ENCODE measurements at places on chromosomes 2 and 18. TPM values are rescaled to one million over a fixed set of nuclear protein-coding genes. Genes with fewer than 3 reads are reported as not detected.

STEAP3 gene
- total RNA-seq: 21.3 TPM

- DNase-seq: no peak
Measured at GRCh38 chr18:30455741-30456140, 586.8 kb downstream of the DSC3 start.

ANKRD44 gene
- 11.6 TPM for total RNA-seq

DNA sequence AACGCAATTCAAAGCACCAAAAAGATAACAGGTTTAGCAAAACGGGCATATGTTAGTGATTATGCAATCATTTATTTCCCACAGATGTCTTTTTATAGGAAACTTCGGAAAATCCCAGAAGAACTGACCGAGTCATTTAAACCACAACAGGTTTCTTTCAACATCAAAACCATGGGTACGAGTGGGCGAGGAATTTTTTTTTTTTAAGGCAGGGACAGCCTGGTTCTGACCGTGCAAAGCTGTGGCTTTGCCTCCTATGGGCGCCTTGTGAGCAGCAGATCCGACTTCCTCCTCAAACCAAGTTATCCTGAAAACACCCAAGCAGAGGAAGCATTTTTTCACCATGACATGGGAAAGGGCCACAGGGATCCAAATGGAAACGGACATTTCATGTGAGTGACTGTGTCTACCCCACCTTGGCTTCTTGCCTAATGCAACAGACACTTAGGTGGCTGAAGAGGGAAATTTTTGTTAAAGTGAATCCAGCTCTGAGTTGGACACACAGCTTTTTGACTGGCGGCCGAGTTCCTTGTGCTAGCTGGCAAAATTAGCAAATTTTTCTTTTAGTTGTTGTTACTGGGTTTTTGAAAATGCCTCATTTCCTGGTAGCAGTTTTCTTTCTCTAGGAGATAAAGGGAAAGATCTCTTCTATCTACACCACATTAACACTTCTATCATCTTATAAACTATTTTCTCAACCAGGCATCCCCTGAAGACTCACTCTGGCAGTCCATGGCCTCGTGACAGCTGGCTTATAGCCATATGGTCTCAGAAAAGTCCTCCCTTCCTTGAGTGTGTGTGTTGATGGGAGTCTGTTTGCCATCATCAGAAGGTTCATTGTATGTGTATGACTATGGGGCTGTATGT lies 487.4 kb upstream of the ZEB2 start:
- DNase-seq: peak; percentile 66

SCN3A gene
- total RNA-seq: 0.97 TPM

- DNase-seq: no peak
Measured at GRCh38 chr2:192901446-192901845, 706.7 kb upstream of the TMEFF2 start.

CEBPZ gene
- total RNA-seq: 32.6 TPM

- no peak for DNase-seq
Measured at GRCh38 chr2:48515513-48515985, 14.4 kb upstream of the STON1 start.

DNA sequence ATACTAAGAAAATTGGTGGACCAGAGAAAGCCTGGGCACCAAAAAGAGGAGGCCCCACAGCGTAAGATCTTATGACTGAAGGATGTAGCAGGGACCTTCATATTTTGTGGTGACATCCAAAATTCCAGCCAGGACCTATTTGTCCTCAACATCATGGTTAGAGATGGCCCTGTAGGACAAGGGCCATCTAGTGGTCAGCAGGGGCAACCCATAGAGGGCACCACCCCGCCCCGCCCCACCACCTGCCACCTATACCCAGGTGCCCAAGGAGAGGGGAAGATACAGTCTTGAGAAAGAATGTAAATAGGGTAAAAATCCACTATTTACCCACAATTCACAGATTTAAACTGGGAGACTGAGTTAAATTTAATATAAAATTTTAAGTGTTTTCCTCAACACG lies 59.6 kb upstream of the TMEM163 start:
- no peak for DNase-seq

DNA sequence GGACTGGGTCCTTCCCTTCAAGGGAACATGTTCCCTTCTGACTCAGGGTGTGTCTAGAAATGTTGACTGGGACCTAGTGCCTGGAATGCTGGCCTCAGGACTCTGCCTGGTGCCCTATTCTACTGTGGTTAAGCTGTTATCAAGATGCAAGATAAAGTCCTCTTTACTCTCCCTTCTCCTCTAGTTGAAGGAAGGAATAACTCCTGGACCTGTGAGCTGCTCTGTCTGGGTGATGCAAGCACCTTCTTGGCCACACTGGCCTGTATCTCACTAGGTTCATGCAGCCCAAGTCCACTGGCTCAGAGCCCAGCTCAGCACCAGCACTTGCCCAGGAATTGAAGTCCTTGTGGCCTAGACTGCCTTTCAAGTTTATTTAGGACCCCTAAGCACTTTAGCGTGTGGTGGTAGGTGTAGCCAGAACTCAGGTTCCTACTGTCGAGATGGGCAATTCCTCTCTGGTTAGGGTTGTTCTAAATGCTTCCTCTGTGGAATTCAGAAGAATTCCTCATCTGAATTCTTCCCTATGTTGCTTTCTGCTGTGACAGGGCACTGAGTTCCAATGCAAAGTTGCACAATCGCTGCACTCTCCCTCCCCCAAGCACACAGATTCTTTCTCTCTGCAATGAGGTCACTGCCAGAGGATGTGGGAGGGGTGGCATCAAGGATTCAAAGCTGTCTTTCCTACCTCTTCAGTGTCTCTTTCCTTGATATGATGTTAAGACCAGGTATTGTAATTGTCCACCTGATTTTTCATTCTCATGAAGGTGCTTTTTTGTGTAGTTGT lies 54.7 kb downstream of the VWC2L start:
- no peak for DNase-seq

GRCh38 chr18:54052732-54053429 lies 171.6 kb downstream of the MBD2 start:
- DNase-seq: no peak

DNA sequence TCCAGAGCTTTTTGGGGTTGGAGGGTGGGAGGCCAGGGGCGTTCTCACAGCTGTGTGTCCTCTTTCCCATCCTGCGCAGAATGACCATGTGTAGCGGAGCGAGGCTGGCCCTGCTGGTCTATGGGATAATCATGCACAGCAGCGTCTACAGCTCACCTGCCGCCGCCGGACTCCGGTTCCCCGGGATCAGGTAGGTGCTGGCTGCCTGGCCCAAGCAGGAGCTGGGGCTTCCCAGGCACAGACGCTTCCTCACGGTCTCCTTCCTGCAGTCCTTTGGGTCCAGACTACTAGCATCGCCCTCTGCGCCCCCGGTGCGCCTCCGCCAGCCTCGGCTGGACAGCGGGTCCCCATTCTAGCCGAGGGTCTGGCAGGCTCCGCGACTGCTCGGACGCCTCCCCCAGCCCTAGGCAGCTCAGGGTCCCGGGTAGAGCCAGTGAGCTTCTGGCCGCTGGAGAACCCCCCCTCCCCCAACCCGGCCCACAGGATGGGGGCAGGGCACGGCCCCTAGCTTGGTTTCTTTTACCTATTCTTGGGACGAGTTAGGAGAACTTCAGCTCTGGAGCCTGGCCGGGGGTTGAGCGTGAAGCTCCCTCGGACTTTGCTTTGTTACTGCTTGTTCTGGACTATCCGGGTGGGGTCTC lies 756 bp downstream of the ADCYAP1 start:
- DNase-seq: no peak

CD8A gene
- total RNA-seq: 0.15 TPM

SATB2 gene
- 2.9 TPM for total RNA-seq

DNA sequence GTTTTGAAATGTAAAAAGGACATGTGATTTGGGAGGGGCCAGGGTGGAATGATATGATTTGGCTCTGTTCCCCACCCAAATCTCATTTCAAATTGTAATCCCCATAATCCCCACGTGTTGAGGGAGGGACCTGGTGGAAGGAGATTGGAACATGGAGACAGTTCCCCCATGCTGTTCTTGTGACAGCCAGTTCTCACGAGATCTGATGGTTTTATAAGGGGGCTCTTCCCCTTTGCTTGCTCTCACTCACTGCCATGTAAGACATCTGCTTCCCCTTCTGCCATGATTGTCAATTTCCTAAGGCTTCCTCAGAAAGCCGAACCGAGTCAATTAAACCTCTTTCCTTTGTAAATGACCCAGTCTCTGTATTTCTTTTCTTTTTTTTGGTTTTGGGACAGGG lies 39.2 kb downstream of the FECH start:
- DNase-seq: no peak

Data from suprapubic skin (tissue), 4 donors.